ENCODE measurements at places on chromosomes 5 and 9. TPM values are rescaled to one million over a fixed set of nuclear protein-coding genes. Genes with fewer than 3 reads are reported as not detected.

The LRRC19 gene
- not detected for total RNA-seq

The CMYA5 gene
- 1,662 TPM for total RNA-seq

DNA sequence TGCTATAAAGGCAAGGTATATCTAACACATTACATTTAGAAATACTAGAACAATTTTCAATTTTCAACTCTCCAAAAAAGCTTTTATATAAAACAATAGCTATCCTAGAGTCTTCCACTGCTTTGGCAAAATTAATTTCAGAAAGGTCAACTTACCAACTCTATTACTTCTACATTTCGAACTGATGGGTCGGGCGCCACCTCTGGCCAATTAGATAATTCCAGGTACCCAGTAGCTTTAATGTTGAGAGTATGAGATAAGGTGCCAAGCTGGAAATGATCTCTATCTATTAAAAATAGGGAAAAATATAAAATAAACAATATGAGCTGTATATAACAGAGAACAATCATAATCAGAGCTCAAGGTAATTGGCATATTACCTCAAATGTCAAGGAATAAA is 166.6 kb downstream of the AP3B1 start:
- DNase-seq = no peak

GRCh38 chr9:137920753-137921152 is 43.2 kb downstream of the CACNA1B start:
- DNase-seq = no peak

DNA sequence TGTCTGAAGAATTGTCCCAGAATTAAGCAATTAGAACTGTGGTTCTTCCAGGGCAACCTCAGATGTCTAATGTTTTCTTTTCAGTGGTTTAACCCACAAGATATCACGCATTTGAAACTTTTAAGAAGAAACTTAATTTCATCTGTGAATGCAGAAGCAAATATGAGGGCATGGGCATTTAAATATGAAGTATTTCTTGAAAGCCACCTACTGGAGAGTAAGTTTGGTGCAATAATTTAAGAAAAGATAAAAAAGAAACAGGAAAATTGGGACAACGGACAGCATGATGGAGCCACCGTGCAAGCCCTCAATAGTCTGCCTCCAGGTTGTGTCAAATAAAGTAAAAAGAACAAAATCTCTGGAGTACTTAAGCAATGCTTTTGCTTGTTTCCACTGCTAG is 1.2 kb upstream of the CAPSL start:
- DNase-seq = no peak

DNA sequence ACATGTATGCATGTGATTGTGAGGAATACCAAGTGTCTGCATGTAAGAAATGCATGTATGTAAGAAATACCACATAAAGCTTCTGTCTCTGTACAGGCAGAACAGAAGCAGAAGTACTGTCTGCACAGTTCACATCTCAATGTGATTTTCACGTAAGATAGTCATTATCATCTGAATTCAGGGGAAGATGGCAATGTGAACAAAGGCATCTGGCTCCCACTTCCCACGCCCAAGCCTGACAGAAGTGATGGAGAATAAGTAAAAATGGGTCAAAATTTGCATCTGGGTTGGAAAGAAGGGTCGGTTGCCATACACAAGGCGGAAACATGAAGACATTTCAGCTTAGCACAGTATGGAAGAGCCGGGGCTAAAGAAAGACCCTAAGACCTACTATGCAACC is 71.7 kb downstream of the SUSD1 start:
- no peak for DNase-seq

DNA sequence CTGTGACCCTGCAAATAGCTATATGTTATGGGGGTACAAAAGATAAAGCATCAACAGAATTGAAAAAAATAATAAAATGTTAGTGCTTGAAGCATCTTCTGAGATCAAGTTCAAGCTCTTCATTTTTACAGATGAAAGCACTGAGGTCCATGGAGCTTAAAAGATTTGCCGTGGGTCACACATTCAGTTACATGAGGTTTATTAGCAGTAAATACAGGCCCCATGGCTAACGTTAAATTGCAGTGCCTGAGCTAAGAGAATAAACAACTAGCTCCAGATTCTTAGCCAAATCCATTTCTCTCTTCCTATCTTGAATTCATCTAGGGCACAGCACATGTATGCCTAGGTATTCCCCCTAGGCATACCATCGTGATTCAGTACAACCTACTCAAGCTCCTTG is 2052.7 kb upstream of the C9orf72 start:
- no peak for DNase-seq

DNA sequence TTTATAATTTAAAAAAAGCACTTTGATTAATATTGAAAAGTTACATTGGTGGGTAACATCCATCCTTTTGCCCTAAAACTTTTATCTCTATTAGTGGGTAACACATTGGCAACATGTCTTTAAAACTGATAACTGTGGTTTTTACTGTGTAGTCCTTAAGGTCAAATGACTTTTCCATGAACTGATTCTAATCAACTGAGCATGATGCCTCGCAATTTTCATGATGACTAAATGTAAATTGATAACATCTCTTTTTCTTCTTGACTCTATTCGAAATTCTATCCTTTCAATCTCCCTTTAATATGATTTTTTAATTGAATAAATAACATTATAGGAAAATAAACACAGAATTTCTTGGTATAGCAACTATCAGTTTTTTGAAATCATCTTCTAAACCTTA is 6.3 kb upstream of the IL5 start:
- DNase-seq = no peak

DNA sequence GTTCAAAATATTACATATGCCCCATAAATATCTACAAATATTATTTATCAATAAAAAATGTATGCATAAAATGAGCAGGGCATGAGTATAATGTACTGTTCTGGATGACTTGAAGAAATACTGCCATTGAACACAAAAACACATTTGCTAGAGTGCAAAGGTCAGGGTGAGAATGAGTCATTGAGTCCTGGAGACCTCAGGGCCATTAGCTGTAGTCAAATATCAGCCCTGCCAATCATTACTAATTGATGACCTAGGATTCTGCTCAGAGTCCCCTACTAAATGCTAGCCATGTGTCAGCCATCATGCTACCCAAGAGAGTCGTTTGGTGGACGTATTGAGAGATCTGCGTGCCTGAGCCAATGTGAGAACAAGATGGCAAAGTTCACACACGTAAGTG is 80.3 kb upstream of the FAM169A start:
- no peak for DNase-seq
